LHCN-M2 (cell line): ENCODE measurements at places on chromosomes 1 and 21.
A peak's percentile ranks its signal among the peaks of the same experiment; 100 is the strongest.

DNA sequence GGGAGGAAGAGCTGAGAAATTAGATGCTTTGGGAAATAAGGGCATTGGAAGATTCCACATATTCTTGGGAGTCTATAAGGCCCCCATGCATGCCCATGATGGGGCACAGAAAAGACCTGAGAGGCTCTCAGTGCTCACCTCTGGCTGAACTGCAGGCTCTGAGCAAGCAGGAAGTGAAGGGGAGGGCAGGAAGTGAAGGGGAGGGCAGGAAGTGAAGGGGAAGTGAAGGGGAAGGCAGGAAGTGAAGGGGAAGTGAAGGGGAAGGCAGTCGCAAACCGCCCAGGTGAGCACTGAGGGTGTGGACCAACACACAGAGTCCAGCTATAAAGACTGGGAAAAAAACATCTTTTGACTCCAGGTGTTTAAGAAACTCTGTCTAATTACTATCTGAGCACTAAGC, 3.5 kb downstream of the KRTAP10-9 start:
- DNase-seq: no peak

DNA sequence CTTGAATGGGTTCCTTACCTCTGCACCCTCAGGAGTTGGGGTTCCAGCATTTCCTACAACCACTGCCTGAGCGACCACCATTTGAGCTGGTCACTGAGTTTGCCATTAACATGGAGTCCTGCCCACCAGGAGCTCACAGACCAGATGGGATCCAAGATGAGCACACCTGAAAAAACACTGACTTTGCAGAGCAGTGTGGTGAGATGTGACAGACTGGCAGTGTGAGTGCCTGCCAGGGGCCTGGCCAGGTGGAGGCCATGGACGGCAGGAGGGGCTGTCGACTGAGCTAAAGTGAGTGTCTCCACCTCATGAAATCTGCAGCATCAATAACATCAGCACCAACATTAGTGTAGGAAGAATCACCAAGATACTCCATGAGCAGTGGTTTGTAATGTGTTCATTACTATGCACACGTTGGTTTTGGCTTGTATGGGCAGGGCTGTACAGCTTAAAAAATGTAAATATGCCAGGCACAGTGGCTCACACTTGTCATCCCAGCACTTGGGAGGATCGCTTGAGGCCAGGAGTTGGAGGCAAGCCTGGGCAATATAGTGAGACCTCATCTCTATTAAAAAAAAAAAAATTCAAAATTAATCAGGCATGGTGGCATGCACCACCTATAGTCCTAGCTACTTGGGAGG, 12.2 kb upstream of the MIXL1 start:
- no peak for DNase-seq

DNA sequence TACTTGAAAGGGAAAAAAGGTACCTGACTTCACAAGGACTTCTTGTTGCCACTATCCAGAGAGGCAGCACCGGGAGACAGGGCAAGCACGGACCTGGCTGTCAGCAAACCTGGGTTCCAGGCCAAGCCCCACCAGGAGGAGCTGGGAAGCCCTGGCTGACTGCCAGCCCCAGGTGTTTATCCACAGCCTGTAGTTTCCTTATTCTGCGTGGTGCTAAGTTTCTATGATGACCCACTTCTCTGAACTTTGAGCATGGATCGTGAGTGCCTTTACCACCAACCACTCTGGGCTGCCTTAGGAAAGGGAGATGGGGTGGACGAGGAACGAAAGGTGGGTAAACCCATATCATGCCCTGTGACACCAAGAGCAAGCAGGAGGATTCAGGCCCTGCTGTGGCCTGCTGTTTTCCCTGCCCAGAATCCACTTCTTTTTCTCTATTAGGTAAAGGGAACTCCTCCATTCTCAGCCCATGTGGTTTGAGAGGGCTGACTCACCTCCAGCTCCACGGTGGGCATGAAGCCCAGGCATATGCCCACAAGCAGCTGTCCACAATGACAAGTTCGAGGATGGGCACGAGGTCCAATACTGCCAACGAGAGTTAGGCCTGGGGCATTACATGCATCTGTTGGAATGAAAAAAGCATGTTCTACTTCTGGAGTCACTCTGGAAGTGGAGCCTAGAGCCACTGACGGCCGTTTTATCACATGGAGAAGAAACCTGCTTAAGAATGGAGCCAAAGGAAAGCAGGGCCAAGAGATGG, 20.3 kb downstream of the TSPAN2 start:
- peak; percentile 98 for DNase-seq

DNA sequence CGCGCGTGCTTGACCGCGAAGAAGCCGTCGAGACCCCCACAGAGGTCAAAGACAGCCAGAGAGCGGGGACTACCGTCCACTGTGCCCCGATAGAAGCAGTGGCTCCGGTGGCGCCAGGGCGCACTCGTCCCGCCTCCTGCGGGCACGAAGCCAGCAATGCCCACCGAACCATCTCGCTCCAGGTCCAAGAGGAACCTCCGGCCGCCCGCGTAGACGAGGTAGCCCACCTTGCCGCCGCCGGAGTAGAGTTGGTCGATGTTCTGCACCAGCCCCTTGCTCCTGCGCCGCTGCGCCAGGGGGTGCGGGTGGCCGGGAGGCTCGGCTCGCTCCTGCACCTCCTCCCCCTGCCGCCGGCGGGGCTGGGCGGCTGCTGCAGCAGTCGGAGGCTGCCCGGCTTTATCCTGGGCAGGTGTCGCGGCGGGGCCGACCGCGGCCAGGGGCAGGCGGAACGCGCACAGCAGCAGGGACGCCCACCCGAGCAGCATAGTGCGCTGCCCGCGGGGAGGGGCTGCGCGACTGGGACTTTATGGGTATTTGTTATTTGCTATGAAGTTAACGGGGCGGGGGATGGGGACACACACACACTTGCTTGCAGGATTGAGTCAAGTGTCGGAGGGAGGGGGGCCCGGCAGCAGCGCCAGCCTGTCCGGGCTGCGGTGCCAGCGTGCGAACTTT, 844 bp downstream of the ADAMTS5 start:
- peak; percentile 51 for DNase-seq

GRCh38 chr1:198845271-198845670, 206.4 kb downstream of the PTPRC start:
- DNase-seq: no peak
